ENCODE measurements at places on chromosomes 3 and 15. TPM values are rescaled to one million over a fixed set of nuclear protein-coding genes. Genes with fewer than 3 reads are reported as not detected.

Gene HOMER2
- total RNA-seq = 9.6 TPM

Gene ACKR2
- total RNA-seq = 1.2 TPM

Gene CNTN6
- total RNA-seq = not detected

Gene HRH1
- total RNA-seq = 4.6 TPM

Gene GOLGA6B
- total RNA-seq = not detected

Gene FAM43A
- 5.4 TPM for total RNA-seq

Gene GXYLT2
- 0.26 TPM for total RNA-seq

Gene FBXL22
- 1.3 TPM for total RNA-seq

GRCh38 chr15:52440414-52440813, 88.3 kb downstream of the MYO5A start:
- peak; percentile 52 for DNase-seq

GRCh38 chr3:67550541-67550940, 103.9 kb downstream of the SUCLG2 start:
- no peak for DNase-seq

DNA sequence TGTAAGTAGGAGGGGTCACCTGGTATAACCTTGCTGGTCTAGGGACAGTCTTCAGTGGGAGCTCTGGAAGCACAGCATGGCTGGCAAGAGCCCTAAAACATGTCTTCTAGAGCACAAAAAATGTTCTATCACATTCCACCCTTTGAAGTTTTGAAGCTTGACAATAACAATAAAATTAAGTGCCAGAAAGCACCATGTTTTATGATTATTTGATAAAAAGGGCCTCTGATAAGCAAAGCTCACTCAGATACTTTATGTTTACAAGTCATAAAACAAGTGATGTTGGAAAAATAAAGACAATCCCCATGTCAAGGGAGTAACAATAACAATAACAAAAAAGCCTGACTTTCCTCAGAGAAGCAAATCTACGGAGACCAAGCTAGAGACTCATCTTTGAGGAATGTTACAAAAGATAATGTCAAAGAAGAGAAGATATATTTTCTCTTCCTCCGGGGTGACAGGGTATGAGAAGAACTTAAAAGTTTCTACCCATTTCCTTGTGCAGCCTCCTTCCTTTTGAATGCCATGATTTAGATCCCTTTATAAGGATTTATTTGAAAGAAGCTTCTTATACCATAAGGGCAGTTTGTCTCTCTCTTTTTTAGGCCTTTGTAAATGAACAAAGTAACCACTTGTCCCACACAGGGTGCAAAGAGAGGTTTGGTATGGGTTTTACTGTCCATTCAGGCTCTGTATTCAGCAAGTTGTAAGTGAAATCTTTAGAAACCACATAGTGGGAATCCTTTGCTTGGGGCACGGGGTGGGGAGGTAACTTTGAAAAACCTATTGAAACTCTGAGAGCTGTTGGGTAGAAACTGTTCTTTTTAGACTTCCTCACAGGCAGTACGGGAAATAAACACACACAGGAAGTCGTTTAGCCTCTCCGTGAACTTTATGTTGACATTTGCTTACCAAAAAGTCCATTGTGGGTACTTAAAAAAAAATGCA, 109.6 kb upstream of the RBMS3 start:
- no peak for DNase-seq

- DNase-seq = no peak
Measured at GRCh38 chr15:34056911-34057310, 17.9 kb upstream of the AVEN start.

DNA sequence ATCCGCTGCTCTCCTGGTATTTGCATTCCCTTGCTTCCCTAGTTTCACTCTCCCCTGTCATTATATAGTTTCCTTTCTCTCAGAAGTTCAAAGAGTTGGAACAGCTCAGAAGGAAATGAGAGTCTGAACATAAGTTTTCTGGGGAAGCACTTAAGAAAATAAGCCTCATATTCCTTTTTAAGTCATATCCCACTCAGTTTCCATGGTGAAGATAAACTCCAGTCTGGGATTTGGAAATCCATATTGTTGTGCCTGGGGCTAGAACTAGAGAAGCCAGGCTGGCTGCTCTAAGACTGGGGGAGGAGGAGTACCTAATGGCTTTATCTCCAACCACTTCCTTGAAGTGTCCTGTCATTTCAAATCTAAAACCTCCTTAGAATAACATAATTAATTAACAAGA, 134.2 kb upstream of the ALCAM start:
- no peak for DNase-seq

GRCh38 chr3:31341130-31341529, 191.6 kb upstream of the STT3B start:
- DNase-seq = no peak

DNA sequence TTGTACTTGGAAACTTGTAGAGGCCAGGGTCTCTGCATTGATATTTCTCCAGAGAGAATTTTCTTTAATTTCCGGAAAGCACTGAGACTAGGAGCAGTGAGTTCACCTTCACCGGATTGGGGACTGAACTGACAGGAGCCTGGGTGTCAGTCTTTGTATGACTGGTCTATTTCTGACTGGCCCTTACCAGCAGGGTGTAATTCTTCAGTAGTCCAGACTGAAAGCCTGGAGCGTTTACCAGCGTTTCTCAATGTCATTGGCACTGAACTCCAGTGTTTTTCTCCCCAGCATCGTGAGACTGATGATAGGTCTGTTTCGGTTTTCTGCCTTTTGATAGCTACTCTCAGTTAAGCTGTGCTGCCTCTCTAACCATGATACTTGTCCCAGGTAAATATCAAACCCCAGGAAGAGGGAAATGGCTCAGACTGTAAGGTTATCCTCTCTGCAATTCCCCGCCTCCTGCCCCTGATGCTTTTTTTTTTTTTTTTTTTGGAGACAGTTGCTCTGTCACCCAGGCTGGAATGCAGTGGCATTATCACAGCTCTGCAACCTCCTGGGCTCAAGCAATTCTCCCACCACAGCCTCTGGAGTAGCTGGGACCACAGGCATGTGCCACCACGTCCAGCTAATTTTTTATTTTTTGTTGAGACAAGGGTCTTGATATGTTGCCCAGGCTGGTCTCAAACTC, 103.6 kb downstream of the CACNA2D3 start:
- DNase-seq = no peak

Data from activated T-cell treated with anti-CD3 and anti-CD28 coated beads, Interleukin-2, amount 50 U/mL, for 72 hours (primary cell).